ENCODE measurements at places on chromosomes 12 and 14. TPM values are rescaled to one million over a fixed set of nuclear protein-coding genes. Genes with fewer than 3 reads are reported as not detected.

Gene GPR137C
- 0.77 TPM for total RNA-seq

Gene OVCH1
- not detected for total RNA-seq

Gene VRTN
- not detected for total RNA-seq

Gene TAS2R20
- total RNA-seq = 2.3 TPM

Gene FGF6
- total RNA-seq = not detected

Gene MYH6
- total RNA-seq = not detected

Gene RGS6
- total RNA-seq = not detected

Gene RNASE2
- total RNA-seq = not detected

Gene KRT83
- not detected for total RNA-seq

Gene MAP3K9
- under 0.01 TPM for total RNA-seq

Gene ZDHHC22
- not detected for total RNA-seq

Gene LYZ
- not detected for total RNA-seq

Gene FOXN4
- total RNA-seq = not detected

Gene GALNT16
- total RNA-seq = 0.13 TPM

Gene PRH2
- total RNA-seq = not detected

Gene CLEC2A
- not detected for total RNA-seq

Gene BCL11B
- total RNA-seq = under 0.01 TPM

Gene FAR2
- total RNA-seq = 80.8 TPM

Gene REP15
- total RNA-seq = 5.4 TPM

Gene USP44
- total RNA-seq = 4.2 TPM

Gene RABGGTA
- 19.7 TPM for total RNA-seq

Gene TEX52
- not detected for total RNA-seq

Gene IFNG-AS1
- not detected for total RNA-seq

Gene TCL1B
- not detected for total RNA-seq

Gene NTF3
- total RNA-seq = not detected

Gene TRHDE
- under 0.01 TPM for total RNA-seq
